SK-N-DZ (cell line): ENCODE measurements at places on chromosomes 5 and 9.

DNA sequence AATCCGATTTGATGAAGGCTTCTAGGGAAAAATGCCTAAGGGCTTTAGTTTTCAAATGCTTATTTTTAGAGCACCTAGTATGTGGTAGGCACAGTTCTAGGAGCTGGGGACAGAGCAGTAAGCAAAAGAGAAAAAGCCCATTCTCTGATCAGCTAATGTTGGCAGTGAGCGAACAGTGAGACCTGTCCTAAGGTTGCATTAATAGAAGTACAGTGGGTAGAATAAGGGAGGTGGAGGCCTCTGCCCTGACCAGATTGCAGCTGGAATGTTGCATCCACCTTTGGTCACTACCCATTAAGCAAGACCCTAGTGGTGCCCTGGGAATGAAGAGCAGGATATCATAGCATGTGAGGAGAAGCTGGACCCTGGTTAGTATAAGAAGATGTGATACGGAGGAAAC is 20.1 kb downstream of the IL9 start:
- DNase-seq, result no peak

GRCh38 chr5:135426102-135427082 is 20.8 kb downstream of the DCANP1 start:
- peak; percentile 62 for DNase-seq

DNA sequence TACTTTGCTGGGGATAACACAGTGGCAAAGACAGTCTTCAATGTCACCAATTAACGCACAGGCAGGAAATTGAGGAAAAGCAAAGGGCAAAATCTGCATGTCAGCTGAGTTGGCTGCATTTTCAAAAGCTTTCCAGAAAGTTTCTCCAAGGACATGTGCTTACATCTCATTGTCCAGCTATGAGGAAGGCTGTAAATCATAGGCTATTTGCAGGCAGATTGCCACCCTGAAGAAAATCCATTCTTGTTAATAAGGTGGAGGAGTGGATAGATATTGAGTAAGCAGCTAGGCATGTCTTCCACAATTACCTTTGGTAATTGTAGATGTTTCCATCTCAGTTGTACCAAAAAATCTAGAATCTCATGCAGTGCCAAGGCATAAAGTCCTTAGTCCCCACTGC is 278.0 kb upstream of the NUDT12 start:
- DNase-seq, result no peak

- no peak for DNase-seq
Measured at GRCh38 chr5:2738156-2738699, 13.2 kb downstream of the IRX2 start.

- DNase-seq, result no peak
Measured at GRCh38 chr9:93667006-93667405, 90.6 kb downstream of the PHF2 start.

DNA sequence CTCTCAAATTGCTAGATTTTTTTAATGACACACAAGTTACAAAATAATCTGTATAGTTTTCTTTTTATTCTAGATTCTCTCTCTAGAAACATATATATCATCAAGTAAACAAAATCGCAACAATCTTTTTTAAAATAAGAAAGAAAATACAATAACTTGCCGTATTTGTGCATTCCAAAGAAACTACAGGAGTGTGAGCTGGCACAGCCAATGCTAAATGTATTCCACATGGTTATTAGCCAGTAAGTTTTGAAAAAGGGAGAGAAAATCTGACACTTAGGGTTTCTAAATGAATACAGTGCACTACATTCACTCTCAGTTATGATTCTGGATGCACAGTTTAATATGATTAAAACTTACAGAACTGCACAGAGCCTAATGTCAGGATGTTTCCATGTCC is 117.9 kb downstream of the BNC2 start:
- no peak for DNase-seq

- DNase-seq, result no peak
Measured at GRCh38 chr5:143084407-143084806, 314.2 kb downstream of the ARHGAP26 start.

GRCh38 chr5:40172721-40173120 is 507.0 kb upstream of the PTGER4 start:
- no peak for DNase-seq
